Suprapubic skin (tissue), 4 donors: ENCODE measurements at places on chromosomes 13 and 19. TPM values are rescaled to one million over a fixed set of nuclear protein-coding genes. Genes with fewer than 3 reads are reported as not detected.

FBL gene
- total RNA-seq: 291 TPM

SYT5 gene
- 7.8 TPM for total RNA-seq

SLC8A2 gene
- not detected for total RNA-seq

SLC35E1 gene
- total RNA-seq: 49.8 TPM

HIPK4 gene
- 0.21 TPM for total RNA-seq

BRCA2 gene
- total RNA-seq: 1.5 TPM

SLITRK1 gene
- total RNA-seq: not detected

HIF3A gene
- total RNA-seq: 28.6 TPM

ZNF540 gene
- 3.9 TPM for total RNA-seq

CGB3 gene
- not detected for total RNA-seq

IGFL1 gene
- total RNA-seq: not detected

NTF4 gene
- total RNA-seq: 22.5 TPM

LGI4 gene
- 4.3 TPM for total RNA-seq

ETV2 gene
- total RNA-seq: 4.0 TPM

SPPL2B gene
- total RNA-seq: 46.8 TPM

LILRA5 gene
- total RNA-seq: not detected

RUBCNL gene
- 0.57 TPM for total RNA-seq

ZNF285 gene
- 0.21 TPM for total RNA-seq

GDF15 gene
- total RNA-seq: 0.89 TPM

PSG3 gene
- total RNA-seq: not detected
